ENCODE measurements at places on chromosomes 1 and 21. TPM values are rescaled to one million over a fixed set of nuclear protein-coding genes. Genes with fewer than 3 reads are reported as not detected.

The IL19 gene
- not detected for total RNA-seq

The OR2T11 gene
- not detected for total RNA-seq

The A3GALT2 gene
- total RNA-seq: not detected

The BEST4 gene
- 0.91 TPM for total RNA-seq

The LCE6A gene
- not detected for total RNA-seq

The SLC26A9 gene
- total RNA-seq: not detected

The LRRC53 gene
- total RNA-seq: not detected

The ABCG1 gene
- total RNA-seq: 8.0 TPM

The CYP4Z1 gene
- total RNA-seq: not detected

The UBASH3A gene
- total RNA-seq: 86.0 TPM

The TTLL7 gene
- total RNA-seq: 0.84 TPM

The TSTD1 gene
- total RNA-seq: 49.0 TPM

All from activated T-helper 2 cell treated with anti-CD3 and anti-CD28 coated beads, Interferon-gamma antibody, Interleukin-2, Interleukin-4, amounts not matched to agents 10 μg/mL and 5 μg/mL and 100 μg/mL, durations not matched to agents 14 hours and 24 hours and 36 hours (primary cell).